SW480 (cell line): ENCODE measurements at places on chromosomes 16 and 17.

DNA sequence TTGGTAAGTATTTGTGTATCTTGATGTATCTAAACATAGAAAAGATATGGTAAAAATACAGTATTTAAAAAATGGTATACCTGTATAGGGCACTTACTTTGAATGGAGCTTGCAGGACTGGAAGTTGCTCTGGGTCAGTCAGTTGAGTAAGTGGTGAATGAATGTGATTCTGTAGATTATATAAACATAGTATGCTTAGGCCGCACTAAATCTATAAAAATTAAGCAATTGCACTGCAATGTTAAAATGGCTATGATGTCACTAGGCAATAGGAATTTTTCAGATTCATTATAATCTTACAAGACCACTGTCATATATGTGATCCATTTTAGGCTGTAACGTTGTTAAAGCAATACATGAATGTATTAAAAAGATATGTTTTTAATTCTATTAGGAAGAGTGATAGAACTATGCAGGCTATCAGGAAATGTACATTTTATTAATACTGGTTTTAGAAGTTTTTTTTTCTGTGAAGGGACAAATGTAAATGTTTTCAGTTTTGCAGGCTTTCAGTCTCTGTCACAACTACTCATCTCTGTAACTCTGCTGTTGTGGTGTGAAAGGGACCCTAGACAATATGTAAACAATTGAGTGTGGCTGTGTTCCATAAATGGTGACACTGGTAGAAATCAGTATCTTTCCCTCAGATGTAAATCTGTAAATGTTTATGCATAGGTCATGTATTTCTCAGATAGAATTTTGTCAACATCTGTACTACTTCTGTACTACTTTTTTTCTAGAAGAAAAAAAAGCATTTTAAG, 10.5 kb downstream of the CBFB start:
- no peak for DNase-seq

- no peak for DNase-seq
These were observed 801 bp downstream of the VPS35 start for GRCh38 chr16:46688101-46688653.

- no peak for DNase-seq
These were observed 1.6 kb downstream of the SIRT7 start for GRCh38 chr17:81916234-81917001.

- peak; percentile 42 for DNase-seq
These were observed 3.4 kb downstream of the CHST6 start for GRCh38 chr16:75491876-75492275.

- no peak for DNase-seq
These were observed 3.0 kb downstream of the CBX8 start for GRCh38 chr17:79793924-79794304.
